T-cell (primary cell): ENCODE measurements at places on chromosomes 4 and X. TPM values are rescaled to one million over a fixed set of nuclear protein-coding genes. Genes with fewer than 3 reads are reported as not detected.
A peak's percentile ranks its signal among the peaks of the same experiment; 100 is the strongest.

DNA sequence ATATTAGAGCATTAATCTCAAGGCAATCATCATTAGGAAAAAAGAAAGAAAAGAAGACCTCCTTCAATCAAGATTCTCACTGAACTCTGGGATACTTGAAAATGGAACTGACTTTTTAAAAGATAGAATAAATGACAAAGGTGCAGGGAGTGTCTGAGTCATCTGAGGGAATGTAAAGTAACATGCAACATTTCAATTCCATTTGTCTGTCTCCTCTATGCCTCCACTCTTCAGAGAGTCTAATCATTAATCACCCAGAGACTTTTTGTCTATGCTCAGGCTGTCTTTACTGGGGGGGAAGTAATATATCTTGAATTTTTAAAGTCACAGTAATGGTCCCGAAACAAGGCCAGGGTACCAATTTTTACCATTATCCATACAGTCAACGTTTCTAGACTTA, 55.0 kb upstream of the PACRGL start:
- no peak overlapping the region for H3K4me3 ChIP-seq
- no peak overlapping the region for H3K27ac ChIP-seq
- no peaks in the 10 kb centered on the region for H3K4me1 ChIP-seq
- no peak for DNase-seq

The ADH5 gene
- total RNA-seq = 76.3 TPM

GRCh38 chr4:48033825-48034413, 17.3 kb downstream of the NIPAL1 start:
- no peaks in the 10 kb centered on the region for H3K27me3 ChIP-seq
- H3K36me3 ChIP-seq = no peaks in the 10 kb centered on the region
- peak; percentile 58 for DNase-seq
- no peak overlapping the region for H3K4me3 ChIP-seq
- peaks cover 4% of the 10 kb centered on the region for H3K4me1 ChIP-seq
- H3K27ac ChIP-seq = no peak overlapping the region

DNA sequence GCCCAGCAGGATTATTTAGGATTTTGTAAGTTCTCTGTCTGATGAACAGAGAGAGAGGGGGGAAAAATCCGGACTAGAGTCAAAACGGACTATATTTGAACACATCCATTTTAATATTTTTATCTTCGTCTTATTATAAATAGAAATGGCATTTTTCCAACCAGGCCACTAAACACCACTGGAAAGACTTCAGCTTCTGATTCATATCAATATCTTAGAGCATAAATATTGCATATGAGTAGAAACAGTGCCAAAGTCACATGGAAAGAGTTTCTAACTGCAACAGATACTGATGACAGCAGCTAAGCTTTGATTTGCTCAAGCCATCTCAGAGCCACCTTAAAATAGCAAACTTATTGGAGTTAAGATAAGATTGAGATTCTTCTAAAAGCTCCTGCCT, 456 bp downstream of the PPARGC1A start:
- no peaks in the 10 kb centered on the region for H3K27me3 ChIP-seq
- DNase-seq = no peak
- no peak overlapping the region for H3K4me3 ChIP-seq

GRCh38 chr4:138341739-138342415, 99.7 kb upstream of the SLC7A11 start:
- H3K4me1 ChIP-seq = no peaks in the 10 kb centered on the region
- H3K27ac ChIP-seq = no peak overlapping the region
- DNase-seq = no peak
- H3K27me3 ChIP-seq = no peaks in the 10 kb centered on the region

The CCSER1 gene
- 0.35 TPM for total RNA-seq

DNA sequence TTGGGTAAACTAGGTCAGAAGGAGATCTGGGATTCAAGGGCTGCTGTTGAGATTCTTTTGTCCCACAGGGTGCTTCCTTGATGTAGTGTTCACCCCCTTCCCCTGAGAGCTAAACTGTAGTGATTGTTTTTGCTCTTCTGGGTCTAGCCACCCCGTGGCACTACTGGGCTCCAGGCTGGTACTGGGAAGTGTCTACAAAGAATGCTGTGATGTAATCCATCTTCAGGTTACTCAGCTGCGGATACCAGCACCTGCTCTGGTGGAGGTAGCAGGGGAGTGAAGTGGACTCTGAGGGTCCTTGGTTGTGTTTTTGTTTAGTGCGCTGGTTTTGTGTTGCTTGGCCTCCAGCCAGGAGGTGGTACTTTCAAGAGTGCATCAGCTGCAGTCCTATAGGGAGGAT, 365.5 kb downstream of the ZNF674 start:
- H3K27me3 ChIP-seq = no peaks in the 10 kb centered on the region
- no peaks in the 10 kb centered on the region for H3K4me1 ChIP-seq
- no peaks in the 10 kb centered on the region for H3K36me3 ChIP-seq
- no peak overlapping the region for H3K27ac ChIP-seq

The DNAAF6 gene
- total RNA-seq = not detected

DNA sequence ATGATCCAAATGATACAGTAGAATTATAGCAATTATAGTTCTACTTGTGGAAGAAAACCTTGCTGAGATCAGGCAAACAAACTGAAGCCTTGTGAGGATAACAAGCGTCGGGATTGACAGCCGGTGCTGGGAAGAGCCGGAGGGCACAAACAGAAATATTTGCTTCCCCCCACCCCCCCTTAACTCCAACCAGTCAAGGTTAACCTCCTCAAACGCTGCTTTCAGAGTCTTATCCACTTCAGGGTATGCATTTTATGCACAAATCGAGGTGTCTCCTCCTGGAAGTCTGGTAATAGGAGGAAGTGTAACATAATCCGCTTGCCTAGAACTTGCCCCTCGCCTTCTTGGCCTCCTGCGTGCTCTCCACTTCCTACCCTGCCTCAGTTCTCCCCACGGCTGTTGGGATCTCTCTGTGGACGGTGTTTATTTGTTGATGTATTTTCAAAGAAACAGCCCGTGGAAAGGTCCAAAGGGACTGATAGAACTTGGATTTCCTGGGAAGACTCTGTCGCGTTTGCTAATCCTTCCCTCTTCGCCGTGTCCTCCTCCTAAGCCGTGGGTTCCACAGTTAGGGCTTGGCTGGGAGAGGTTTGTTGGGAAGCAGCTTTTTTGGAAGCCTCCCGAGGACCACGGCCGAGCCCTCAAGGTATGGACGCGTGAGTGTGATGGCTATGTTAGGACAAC, 4.1 kb upstream of the ARX start:
- H3K27me3 ChIP-seq = peaks cover 21% of the 10 kb centered on the region
- no peak for DNase-seq
- H3K4me1 ChIP-seq = peaks cover 53% of the 10 kb centered on the region

DNA sequence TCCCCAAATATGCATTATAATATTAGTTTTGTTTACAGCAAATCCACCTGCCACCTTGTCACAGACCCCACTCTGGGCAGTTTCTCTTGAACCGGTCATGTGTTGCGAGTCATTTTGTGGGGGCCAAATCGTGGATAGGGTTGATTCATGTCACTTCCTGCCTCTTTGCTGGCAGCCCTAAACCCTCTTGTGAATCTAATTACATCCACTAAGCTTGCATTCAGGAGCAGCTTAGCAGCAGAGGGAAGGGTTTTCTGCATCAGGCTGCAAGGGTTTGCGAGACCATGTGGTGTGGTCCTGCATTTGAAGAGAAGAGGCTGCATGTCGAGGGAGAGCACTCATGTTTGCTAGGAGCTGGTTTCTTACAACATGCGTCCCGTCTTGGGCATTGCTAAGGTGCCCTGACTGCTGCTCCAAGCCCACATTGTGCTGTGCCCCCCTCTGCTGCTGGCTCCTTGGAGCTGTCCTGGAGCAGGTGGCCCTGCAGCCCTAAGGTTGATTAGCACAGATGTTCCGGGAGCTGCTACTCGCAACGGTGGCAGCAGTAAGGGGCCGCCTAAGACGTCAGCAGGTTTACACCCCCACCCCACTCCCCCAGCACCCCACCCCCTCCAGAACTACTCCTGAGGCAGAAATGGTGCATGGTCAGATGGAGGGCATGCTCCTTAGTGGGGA, 88.9 kb upstream of the CLDN34 start:
- H3K27me3 ChIP-seq = peaks cover 12% of the 10 kb centered on the region
- peaks cover 14% of the 10 kb centered on the region for H3K4me1 ChIP-seq
- H3K36me3 ChIP-seq = no peaks in the 10 kb centered on the region
- DNase-seq = no peak
- H3K4me3 ChIP-seq = no peak overlapping the region

The KLHL2 gene
- 18.9 TPM for total RNA-seq

The NAP1L2 gene
- 12.8 TPM for total RNA-seq
